ENCODE measurements at places on chromosomes 2 and 18. TPM values are rescaled to one million over a fixed set of nuclear protein-coding genes. Genes with fewer than 3 reads are reported as not detected.

Gene COL4A3
- total RNA-seq = not detected

Gene CFAP210
- total RNA-seq = not detected

Gene NPHP1
- total RNA-seq = 1.5 TPM

Gene OTX1
- total RNA-seq = under 0.01 TPM

Gene PPP1R1C
- 0.13 TPM for total RNA-seq

Gene ACTG2
- not detected for total RNA-seq

Gene IL36G
- not detected for total RNA-seq

Gene HOXD9
- total RNA-seq = 16.8 TPM

Gene MAP3K19
- not detected for total RNA-seq

Gene ATP6V1B1
- not detected for total RNA-seq

Gene SKOR2
- total RNA-seq = not detected

Gene CCDC150
- 5.5 TPM for total RNA-seq

Gene TNFRSF11A
- 42.5 TPM for total RNA-seq

Gene SPDYA
- 0.13 TPM for total RNA-seq

Gene ANO7
- total RNA-seq = 1.0 TPM

Gene DCC
- not detected for total RNA-seq

Gene TMSB10
- 5,305 TPM for total RNA-seq
